ENCODE measurements at places on chromosomes 16 and 17. TPM values are rescaled to one million over a fixed set of nuclear protein-coding genes. Genes with fewer than 3 reads are reported as not detected.

DNA sequence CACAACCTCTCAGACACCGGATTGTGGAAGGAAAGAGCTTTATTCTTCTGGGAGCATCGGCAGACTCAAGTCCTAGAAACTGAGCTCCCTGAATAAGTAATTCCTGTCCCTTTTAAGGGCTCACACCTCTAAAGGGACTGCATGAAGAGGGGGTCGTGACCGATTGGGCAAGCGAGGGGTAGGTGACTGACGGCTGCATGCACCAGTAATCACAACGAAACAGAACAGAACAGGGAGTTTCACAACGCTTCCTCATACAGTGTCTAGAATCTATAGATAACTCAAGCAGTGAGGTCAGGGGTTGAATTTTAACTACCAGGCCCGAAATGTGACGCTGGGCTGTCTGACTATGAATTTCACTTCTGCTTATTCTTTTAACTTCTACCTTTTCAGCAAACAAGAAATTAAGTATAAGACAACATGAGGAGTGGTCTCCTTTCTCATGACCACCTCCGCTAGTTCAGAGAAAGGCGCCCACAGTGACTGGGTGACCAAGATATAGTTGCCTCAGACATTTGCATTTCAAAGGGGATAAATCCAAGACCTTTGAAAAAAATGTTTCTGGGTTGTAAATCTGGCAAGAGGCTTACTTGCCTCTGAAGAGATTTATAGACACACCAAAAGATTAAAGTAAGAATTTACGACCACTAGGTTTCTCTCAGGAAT lies 88.4 kb upstream of the ATF7IP2 start:
- DNase-seq: no peak

DNA sequence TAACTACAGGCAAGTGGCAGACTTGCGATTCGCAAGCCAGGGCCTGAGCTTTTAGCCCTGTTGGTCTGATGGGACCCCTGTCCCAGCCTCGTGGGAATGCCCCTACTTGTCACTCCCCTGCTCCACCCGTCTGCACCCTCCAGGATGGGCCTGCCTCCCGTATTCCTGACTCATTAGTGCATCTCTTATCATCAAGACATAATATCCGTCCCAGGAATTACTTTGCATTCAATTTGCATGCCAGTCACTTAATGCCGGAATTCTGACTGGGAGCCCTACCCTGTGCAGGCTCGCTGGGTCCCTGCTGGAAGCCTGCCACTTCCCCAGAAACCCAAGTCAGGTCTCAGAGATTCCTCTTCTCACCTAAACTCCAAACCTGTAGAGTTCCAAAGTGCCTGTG lies 3.3 kb downstream of the PRSS53 start:
- no peak for DNase-seq

The RUNDC3A gene
- 40.3 TPM for total RNA-seq

The TBC1D3K gene
- total RNA-seq: not detected

- no peak for DNase-seq
Measured at GRCh38 chr17:20998571-20999043, 44.2 kb downstream of the USP22 start.

- no peak for DNase-seq
Measured at GRCh38 chr16:847151-847550, 46.6 kb upstream of the GNG13 start.

The SIAH1 gene
- total RNA-seq: 76.2 TPM

DNA sequence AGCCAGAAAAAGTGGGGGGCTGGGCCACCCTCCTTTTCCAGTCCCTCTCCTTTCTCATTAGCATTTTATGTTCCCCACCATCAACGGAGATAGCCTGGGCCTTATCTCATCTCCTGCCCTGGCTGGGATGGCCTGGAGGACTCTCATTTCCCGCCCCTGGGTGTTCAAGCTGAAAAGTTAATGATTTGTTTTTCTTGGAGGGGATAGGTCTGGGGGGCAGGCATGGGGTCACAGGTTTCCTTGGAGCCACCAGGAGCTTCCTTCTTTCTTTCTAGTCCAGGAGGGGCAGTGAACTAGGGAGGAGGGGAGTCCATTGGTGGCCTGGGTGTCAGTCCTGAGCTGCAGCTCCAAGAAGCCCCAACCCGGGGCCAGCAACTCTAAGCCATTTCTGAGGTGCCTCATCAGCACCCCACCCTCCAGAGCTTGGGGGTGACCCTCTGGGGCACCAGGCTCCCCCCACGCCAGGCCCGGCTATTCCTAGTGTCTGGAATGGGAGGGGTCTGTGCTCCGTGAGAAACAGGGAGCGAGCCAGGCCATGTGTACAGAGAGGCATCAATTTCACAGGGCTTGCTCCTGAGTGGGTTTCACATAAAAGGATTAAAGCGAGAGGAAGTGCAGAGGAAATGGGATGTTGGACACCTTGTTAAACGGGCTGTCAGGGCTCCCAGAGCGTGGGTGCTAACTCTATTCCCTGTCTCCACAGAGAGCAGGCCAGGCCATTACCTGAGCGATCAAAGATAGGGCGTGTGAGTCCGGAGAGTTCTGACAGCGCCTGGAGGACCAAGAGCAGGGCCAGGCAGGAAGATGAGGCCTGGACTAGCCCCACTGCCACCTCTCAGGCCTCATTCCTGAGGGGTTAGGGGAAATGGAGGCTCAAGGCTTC lies 90.6 kb upstream of the LHX1 start:
- no peak for DNase-seq

The UNK gene
- 72.0 TPM for total RNA-seq
